ENCODE measurements at places on chromosomes 6 and 20. TPM values are rescaled to one million over a fixed set of nuclear protein-coding genes. Genes with fewer than 3 reads are reported as not detected.

GRCh38 chr6:151323791-151324487, 67.4 kb downstream of the ZBTB2 start:
- H3K4me1 ChIP-seq = peaks cover 14% of the 10 kb centered on the region
- no peak overlapping the region for H3K4me3 ChIP-seq
- H3K27ac ChIP-seq = peak overlapping the region; percentile 6
- H3K27me3 ChIP-seq = no peaks in the 10 kb centered on the region

DNA sequence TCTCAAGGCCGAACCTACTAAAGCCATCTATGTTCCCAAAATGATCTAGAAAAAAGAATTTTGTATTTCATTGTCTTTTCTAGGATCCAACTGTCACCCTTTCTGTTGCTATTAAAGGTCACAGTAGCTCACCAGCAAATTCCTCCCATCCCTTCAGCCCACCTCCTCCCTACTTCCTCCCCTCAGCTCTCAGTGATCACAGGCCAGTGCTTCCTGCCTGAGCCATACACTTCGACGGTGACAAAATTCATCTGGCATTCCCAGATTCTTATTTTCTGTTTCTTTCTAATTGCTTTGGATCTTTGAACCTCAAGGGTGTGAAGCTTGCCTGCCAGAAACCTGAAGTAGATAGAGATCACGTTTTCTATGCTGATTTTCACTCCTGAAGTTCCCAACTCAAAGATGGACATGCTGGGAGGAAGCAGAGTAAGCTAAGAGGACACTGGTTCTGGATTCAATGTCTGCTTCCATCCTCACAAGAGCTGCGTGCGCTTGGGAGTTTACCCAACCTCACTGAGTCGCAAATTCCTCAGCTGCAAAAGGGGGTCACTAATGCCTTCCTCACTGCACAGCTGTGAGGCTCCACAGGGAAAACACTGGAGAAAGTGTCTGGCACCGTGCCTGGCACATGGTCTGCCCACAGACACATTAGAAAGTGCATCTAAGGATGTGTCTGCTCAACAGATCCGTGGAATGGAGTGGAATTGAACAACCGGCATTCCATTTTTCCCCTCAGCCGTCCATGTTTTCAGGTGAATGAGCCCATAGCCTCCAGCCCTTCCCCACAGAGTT, 34.5 kb downstream of the MDGA1 start:
- no peaks in the 10 kb centered on the region for H3K4me1 ChIP-seq
- H3K4me3 ChIP-seq = no peak overlapping the region
- H3K27ac ChIP-seq = no peak overlapping the region
- H3K36me3 ChIP-seq = no peaks in the 10 kb centered on the region
- DNase-seq = no peak

TBXT gene
- 1.2 TPM for total RNA-seq

TRIM39 gene
- total RNA-seq = 30.6 TPM

NMBR gene
- 1.6 TPM for total RNA-seq

SLPI gene
- total RNA-seq = 6.9 TPM

- H3K4me1 ChIP-seq = peaks cover 3% of the 10 kb centered on the region
- no peak overlapping the region for H3K27ac ChIP-seq
- H3K27me3 ChIP-seq = no peaks in the 10 kb centered on the region
These were observed 50.6 kb upstream of the SLC32A1 start for GRCh38 chr20:38673725-38674091.
